Mesenchymal stem cell (in vitro differentiated cells and primary cell): ENCODE measurements at places on chromosomes 6 and 20.

GRCh38 chr6:32484614-32484998 lies 44.9 kb downstream of the HLA-DRA start:
- H3K36me3 ChIP-seq = no peaks in the 10 kb centered on the region
- H3K27me3 ChIP-seq = no peaks in the 10 kb centered on the region
- no peak overlapping the region for H3K27ac ChIP-seq
- DNase-seq = no peak

DNA sequence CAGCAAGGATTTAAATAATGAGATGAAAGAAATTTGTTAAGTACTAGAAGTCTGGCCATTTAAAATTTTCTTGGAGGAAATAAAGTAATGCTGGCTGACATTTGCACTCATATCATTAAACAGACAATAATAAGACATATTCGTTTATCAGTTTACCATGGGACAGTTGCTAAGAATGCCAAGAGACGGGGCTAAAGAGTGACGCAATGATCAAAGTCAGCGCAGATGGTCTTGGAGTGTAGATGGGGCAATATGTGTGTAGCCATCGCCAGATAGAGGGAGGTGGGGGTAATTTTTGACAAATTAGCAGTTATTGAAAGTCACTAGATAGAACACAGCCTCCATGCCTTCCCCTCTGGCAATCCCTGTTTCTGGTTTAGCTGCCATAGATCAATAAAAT lies 413.2 kb upstream of the JAG1 start:
- no peak overlapping the region for H3K4me3 ChIP-seq
- H3K36me3 ChIP-seq = no peaks in the 10 kb centered on the region
- H3K27me3 ChIP-seq = no peaks in the 10 kb centered on the region
- no peak for DNase-seq
- H3K27ac ChIP-seq = no peak overlapping the region

- peaks cover 88% of the 10 kb centered on the region for H3K36me3 ChIP-seq
- peak; percentile 34 for DNase-seq
- peak overlapping the region; percentile 62 for H3K27ac ChIP-seq
- peak overlapping the region; percentile 56 for H3K4me3 ChIP-seq
- H3K27me3 ChIP-seq = no peaks in the 10 kb centered on the region
These were observed 32.5 kb downstream of the NT5E start for GRCh38 chr6:85482206-85482904.

GRCh38 chr6:81289229-81289628 lies 463.3 kb downstream of the TENT5A start:
- no peak overlapping the region for H3K4me3 ChIP-seq
- no peaks in the 10 kb centered on the region for H3K4me1 ChIP-seq
- DNase-seq = no peak
- H3K36me3 ChIP-seq = no peaks in the 10 kb centered on the region

GRCh38 chr20:34022151-34022838 lies 28.6 kb downstream of the RALY start:
- no peaks in the 10 kb centered on the region for H3K27me3 ChIP-seq
- H3K36me3 ChIP-seq = no peaks in the 10 kb centered on the region
- DNase-seq = peak; percentile 33
- H3K4me1 ChIP-seq = peaks cover 26% of the 10 kb centered on the region
- H3K4me3 ChIP-seq = no peak overlapping the region

DNA sequence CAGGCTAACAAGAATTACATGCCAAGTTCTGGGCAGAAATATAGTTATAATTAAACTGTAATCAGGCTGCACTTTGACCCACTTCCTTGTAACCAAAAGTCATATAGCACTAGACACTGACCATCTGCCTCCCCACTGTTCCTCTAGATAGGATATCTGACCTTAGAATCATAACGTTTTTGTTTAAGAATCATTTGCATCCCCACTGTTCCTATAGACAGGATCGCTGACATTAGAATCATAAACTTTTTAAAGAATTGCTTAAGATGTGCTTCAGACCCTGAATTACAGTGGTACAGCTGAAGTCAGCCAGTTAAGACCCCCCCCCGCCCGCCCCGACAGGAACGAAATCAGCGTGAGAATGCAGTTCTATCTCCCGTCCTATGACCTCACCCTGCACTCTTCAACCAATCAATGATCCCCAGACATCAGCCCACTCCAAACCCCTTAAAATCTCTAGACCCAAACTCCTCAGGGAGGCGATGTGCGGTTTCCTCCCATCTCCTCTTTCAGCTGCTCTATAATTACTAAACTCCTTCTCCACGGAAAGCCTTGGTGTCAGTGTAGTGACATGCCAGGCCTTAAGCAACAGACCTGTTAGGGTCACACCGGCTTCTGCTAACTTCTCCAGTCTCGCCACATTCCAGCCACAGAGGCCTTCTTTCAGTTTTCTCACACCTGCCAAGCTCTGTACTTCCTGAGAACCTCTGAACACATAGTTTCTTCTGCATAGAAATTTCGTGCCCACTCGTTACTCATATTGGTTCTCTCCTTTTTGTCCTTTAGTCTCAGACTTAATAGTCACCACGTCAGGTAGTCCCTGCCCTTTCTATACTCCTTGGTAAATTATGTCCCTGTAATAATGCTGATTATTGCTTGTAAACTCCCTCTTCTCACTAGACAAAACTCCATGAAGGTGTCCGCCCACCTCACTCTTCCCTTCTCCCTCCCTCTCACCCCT lies 93.5 kb downstream of the DTNBP1 start:
- H3K27me3 ChIP-seq = no peaks in the 10 kb centered on the region
- no peak overlapping the region for H3K4me3 ChIP-seq
- no peak for DNase-seq

DNA sequence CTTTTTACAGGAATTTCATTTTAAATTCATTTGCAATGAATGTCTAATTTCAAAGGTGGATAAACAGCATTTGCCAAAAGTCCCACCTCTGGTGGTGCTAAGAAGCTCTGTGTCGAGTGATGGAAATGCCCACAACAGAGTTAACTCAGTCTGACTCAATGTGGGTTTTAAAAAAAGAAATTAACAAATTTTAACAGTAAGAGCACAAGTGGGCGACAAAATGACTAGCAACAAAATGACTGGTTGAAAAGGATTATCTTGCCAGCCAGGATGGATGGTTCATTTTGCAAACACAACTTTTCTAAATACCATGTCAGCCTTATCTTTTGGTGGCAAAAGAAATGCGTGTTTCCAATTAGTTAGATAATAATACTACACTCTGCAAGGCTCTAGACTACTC lies 14.3 kb upstream of the TAGAP start:
- no peak overlapping the region for H3K27ac ChIP-seq
- DNase-seq = no peak
- H3K4me3 ChIP-seq = no peak overlapping the region
- H3K36me3 ChIP-seq = no peaks in the 10 kb centered on the region
- H3K4me1 ChIP-seq = no peaks in the 10 kb centered on the region
- H3K27me3 ChIP-seq = peaks cover 46% of the 10 kb centered on the region

DNA sequence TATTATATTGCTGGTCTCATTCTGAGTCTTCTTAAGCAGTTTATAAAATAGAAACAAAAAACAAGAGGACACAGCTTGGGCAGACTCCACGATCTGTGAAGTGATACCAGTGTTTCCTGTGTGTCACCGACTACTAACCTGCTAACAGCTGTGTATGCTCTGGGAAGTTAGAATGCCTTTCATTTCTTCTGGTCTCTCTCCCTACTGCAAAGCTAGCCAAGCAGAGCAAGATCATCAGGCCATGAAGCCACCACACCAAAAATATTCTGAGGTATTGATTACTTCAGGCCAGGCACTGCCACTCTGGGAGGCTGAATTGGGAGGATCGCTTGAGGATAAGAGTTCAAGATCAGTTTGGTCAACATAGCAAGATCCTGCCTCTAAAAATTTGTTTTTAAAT lies 46.9 kb upstream of the SMIM29 start:
- H3K4me1 ChIP-seq = peaks cover 3% of the 10 kb centered on the region
- peak; percentile 26 for DNase-seq
- peak overlapping the region; percentile 38 for H3K27ac ChIP-seq
- peaks cover 31% of the 10 kb centered on the region for H3K36me3 ChIP-seq

DNA sequence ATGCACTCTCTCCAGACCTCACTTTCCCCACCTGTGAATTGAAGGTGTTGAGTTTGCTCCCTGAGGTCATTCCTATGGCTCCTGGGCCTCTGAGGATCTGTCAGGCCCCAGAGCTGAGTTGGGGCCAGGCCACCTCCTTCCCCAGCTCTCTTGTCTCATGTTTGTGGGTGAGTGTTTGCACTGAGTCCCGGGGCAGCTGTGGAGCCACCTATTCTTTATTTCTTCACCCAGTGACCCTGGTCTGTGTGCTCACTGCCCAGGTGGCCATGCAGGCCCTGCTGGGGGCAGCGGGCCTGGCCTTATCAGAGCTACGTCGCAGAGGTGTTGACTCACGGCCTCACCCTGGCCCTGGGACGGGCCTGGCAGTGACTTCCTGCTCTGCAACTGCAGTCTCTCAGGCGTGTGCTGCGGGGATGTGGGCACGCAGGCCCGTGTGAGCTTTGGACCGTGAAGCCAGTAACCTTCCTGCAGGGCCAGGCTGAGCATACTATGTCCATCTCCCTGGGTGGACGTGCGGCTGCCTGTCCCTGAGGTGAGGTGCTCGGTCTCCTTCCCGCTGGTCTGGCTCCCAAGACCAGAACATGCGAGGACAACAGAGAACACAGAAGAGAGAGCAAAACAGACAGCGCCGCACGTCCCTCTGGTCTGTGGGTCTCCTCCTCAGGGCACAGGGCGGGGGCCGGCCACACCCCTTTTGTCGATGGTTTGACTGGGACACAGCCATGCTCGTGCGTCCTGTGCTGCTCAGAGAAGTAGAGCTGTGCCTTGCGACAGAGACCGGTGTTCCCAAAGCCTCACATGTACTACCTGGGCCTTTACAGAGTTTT lies 12.1 kb downstream of the TMEM181 start:
- H3K36me3 ChIP-seq = peaks cover 12% of the 10 kb centered on the region
- no peak overlapping the region for H3K4me3 ChIP-seq
- no peak overlapping the region for H3K27ac ChIP-seq
